Fibroblast of lung (primary cell): ENCODE measurements at places on chromosomes 5 and 9.

DNA sequence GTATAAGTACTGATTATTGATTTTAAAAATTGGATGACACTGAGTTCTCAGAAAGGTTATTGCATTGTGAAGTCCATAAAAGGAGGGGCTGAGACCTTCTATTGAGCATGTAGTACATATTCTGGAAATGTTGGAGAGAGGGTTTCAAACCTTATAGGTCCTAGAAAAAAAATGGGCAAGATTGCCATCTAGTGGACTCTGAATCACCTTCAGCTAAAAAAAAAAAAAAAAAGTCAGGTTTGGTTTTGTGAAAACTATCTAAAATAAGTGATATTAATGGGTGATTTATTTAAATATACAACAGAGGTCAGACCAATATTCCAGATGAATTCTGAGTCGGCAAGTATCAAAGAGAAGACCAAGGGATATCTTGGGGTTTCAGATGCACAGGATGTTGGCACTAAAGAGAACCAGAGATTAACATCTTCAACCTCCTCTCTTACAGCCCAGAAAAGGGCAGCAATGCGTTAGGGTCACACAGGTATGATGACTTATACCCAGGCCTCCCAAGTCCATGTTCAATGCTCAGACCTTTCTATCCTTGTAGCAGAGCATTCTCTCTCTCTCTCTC lies 109.8 kb upstream of the NMUR2 start:
- peak; percentile 4 for DNase-seq

- DNase-seq, result peak; percentile 66
These were observed 165.2 kb downstream of the MAPKAP1 start for GRCh38 chr9:125541840-125542243.

DNA sequence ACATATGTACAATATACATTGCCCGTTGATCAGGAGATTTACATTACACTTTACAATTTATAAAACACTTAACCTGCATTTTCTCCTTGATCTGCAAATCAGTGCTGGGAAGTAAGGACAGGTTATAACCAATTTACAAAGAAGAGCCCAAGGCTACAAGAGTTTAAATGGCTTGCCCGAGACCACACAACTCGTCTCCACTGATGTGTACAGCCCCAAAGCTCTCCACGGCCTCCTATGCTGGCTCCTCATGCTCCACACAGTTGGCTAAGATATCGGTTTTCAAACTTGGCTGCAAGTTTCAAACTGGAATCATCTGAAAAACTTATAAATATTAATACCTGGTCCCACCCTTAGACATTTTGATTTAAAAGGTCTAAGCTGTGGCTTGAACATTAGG lies 10.3 kb downstream of the ACTL7B start:
- no peak for DNase-seq

DNA sequence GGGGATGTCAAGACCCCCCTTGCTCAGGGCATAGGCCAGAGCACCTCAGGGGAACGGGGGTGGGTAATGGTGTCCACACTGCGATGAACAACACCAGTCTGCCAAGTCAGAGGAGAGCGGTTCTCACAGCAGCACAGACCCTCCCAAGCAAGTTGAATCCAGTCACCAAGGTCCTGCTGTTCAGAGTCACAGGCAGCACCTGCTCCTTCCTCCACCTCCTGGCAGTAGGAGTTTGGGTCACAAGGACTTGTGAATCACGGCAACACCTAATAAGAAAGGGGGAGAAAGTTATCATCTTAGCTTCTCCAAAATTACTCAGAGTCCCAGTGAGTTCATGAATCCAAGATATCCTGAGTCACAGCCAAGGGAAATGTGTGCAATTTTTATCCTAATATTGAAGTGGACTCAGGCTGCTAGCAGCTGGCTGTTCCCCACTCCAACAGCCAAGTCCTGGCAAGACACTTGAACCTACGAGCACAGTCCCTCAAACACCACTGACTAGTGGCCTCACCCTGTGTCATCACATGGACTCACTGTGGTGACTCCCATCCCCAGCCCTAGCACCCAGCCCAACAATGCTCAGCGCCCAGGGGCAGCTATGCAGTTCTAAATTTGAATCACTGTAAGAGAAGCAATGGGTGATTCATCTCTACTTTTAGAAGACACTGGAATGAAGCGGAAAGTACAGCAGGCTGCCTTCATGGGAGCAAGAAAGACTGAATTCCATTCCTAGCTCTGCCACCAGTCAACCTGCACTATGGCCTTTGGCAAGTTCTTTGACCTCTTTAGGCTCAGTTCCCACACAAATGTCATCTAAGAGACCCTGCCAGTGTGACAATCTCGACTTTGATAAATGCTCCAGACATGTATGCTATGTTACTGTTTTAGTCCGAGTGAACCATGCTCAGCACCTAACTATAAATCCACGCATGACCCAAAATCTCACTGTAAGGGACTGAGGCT lies 113.7 kb downstream of the KLHL3 start:
- no peak for DNase-seq

DNA sequence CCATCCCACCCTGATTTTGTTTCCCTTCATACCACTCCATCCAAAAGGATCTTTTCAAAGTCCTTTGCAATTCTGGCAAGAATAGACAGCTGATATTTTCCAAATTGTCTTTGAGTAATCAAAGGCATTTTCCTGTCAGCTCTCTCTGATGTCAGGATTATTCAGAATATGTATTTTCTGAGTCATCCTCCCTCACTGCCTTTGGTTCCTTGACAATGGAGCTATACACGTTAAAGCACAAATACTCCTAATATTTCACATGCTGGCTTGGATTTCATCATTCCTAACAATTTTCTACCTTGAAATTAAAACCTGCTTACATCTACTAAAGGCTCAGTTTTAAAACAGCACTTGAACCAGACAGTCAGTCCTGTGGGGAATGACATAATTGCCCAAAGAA lies 379.4 kb downstream of the GADD45G start:
- DNase-seq, result peak; percentile 61

GRCh38 chr9:114433720-114434255 lies 46.0 kb upstream of the AKNA start:
- no peak for DNase-seq

- DNase-seq, result no peak
These were observed 41.6 kb upstream of the SPATA31D4 start for GRCh38 chr9:81886665-81887064.

GRCh38 chr9:3662671-3663070 lies 136.9 kb upstream of the RFX3 start:
- DNase-seq, result no peak

GRCh38 chr9:122394265-122395125 lies 23.7 kb downstream of the PTGS1 start:
- peak; percentile 88 for DNase-seq

DNA sequence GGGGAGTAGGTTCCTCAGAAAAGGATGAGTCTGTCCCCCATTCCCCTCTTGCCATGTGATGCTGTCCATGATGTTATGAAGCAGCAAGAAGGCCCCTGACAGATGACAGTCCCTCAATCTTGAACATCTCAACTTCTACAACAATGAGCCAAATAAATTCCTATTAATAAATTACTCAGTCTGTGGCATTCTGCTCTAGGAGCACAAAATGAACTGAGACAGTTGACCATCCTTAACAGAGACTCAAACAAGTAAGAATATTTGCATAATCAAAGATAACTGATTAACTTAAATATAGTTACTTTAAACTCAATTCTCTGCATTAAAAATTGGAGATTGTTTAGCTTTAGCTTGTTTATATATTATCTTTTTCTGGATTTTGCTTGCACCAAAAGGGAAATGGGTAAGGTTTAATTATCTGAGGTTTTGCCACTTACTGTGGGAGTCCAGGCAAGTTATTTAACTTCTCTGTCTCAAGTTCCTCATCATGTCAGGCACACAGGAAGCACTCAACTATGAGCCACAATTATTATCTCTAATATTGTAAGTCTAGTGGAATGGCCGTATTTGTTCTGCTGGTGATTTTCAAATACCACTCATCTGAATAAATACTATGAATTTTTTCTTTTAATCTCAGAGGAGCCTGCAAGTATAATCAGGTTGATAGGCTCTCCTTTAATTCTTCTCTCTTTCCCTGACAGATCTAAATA lies 162.9 kb downstream of the TSSK1B start:
- no peak for DNase-seq

DNA sequence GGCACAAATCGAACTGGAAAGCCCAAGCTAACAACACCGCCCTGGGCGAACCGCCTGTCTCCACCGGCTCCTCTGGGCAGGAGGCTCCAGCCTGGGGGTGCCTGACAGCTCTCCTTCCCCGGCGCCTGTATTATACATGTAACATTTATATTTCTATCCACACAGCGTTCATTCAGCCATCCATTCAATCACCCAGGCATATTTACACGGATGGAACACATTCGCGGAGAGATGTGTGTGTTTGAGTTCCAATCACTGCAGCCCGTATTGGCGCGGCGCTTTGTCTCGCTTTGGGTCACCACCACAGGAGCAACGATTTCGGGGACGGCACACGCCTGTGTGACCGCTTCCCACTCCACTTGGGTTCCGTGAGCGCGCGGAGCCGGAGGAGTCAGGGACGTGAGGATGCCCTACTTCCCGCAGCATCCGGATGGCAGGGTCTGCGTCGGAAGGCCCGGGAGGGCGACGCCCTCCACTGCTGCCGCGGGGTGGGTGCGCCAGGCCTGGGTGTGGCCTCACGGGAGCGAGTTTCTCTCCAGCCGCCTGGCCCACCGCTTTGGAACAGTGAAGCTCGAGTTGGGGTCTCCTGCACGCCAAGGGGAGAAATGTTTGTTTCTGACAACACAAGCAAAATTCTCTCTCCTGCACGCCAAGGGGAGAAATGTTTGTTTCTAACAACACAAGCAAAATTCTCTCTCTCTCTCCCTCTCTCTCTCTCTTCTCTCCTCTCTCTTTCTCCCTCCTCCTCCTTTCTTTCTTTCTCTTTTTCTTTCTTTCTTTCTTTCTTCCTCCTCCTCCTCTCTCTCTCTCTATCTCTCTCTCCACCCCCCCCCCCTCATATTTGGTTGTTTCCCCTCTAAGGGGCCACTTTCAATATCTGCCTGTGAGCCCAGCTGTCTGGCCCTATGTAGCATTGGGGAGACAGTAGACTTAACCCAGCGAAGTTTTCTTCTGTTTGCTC lies 1.1 kb upstream of the SV2C start:
- DNase-seq, result no peak

GRCh38 chr5:52181403-52181802 lies 606.3 kb upstream of the ITGA1 start:
- DNase-seq, result no peak

- no peak for DNase-seq
These were observed 1.2 kb downstream of the JAK2 start for GRCh38 chr9:4986296-4986695.

DNA sequence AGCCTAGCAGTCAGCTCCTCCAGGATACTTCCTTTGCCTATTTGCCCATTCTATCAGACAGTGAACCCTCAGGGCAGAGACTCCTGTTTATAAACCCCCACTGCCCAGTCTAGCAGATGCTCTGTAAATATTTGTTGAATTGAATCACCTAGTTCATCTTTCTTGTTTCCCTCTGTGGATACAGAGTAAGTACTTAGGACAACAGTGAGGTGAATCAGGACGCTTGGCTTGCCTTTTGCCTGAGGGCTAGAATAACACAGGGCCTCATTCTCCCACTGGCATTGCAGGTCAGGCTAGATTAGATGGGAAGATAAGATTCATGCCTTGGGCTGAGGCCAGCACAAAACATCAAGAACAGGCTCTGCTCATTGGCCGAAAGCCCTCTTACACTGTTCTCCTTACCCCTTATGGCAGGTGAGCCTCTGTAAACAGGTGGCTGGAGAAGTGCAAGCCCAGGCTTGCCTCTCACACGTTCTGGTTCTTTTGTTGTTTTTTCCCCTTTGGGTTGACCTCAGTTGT lies 22.2 kb downstream of the TNFSF8 start:
- DNase-seq, result peak; percentile 63

GRCh38 chr5:146560205-146560812 lies 44.3 kb upstream of the GPR151 start:
- no peak for DNase-seq

DNA sequence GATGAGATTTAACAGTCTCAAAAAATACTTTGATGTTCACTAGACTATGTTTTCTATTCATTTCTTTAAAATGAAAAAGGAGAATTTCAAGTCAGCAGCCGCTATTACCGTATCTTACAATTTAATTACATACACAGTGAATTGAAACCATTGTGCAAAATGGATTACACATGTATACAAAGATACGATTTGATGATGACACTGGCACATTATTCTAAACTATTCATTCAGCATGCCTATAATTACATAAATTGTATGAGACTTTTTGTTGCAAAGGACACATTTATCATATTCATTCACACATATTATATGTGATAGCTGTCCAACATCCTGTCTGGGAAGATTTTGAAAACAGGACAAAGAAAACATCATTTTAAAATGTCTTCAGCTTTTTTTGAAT lies 118.3 kb upstream of the VCAN start:
- DNase-seq, result no peak

DNA sequence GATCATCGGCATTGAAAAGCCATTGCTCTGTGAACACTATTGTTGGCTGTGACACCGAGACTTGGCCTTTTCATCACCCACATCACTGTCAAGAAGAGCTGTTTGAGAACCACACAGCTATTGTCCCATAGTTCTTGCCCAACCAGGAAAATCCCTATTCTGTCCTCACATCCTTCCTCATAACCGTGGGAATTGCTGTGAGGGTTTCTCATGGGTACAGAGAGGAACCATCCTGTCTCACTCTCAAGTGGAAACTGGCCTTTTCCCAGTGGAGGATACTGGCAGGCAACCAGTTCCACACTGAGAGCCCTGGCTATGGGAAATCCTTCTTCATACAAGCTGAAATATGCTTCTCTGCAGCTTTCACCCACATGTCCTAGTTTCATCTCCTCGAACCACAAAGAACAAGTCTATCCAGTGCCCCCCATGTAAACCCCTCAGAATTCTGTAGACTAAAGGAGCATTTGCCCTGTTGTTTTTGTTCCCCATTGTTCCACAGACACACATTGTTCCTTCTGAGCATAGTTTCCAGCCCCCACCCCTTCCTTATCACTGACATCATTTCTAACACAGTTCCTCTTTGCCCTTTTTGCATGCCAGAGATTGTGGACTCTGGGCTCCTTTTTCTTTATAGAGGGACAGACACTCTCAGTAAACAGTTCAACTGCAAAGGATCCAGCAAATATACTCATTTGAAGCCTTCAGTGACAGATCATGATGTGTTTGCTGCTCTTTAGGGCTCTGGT lies 57.8 kb upstream of the C5orf46 start:
- no peak for DNase-seq

- peak; percentile 59 for DNase-seq
These were observed 12.9 kb downstream of the OR2V2 start for GRCh38 chr5:181160152-181160754.

DNA sequence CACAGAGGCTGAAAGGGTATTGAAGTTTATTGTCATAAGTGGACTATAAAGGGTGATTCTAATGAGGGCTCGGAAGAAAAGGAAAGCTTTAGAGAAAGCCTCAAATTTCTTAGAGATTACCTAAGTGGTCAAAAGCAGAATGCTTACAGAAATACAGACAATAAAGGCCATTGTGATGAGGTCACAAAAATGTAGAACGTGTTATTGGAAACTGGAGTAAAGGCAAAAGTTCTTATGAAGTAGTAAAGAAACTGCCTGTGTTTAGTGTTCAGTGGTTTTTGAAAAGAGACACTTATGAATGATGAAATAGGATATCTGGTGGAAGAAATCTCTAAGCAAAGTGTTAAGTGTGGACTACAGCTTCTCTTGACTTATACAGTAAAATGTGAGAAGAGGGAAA lies 726.9 kb downstream of the DNAH5 start:
- no peak for DNase-seq

GRCh38 chr9:2013743-2014475 lies 1.2 kb upstream of the SMARCA2 start:
- DNase-seq, result no peak
